ENCODE measurements at places on chromosomes 12 and 14.

DNA sequence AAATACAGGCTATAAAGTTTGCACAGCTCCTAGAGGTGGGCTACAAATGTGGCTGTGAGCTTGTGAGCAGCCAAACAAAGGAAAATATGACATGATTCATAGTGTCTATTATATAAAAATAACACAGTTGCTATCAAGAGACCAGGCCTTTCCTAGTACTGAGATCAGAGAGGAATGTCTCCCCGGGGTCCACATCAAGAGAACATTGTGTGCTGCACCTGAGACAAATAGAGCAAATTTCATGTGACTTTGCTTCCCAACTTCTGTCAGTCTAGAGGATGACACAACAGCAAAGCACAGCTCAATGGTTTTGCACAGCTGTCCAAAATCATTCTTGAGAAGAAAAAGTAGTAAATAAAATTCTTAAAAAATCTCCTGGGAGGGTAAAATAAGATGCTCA is 297.5 kb upstream of the PRKD1 start:
- no peak for DNase-seq

- DNase-seq, result no peak
These were observed 153.6 kb downstream of the PHLDA1 start for GRCh38 chr12:75877763-75878621.

GRCh38 chr14:49919825-49920659 is 27.2 kb downstream of the ARF6 start:
- DNase-seq, result no peak

DNA sequence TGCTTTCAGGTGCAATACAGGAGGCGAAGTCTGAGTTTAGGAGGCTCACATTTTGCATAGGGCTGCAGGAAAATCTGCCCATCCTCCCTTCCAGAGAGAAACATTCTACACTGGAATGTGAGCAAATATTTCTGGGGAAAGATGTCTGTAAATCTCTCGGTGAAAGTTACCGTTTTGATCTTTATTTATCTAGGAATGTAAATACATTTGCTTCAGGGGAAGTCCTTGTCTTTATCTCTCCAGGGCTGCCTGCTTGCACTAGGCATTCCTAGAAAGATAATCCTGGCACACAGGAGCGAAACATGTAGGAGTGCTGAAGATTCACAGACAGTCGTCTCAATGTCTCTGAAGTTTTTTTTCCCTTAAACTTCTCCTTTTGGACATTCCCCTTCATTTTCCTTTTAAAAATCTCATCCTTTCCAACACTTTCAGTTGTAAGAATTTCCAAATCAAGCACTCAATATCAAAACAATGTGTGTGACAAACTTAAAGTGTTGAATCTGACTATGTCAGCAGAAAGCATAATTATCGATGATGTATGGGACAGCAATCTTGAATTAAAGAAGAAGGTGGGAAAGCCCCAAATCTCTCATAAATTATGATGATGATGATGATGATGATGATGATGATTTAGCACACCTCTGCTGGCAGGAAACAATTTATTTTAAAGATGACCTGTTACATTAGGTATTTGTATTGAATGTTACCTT is 113.4 kb upstream of the RESF1 start:
- no peak for DNase-seq

DNA sequence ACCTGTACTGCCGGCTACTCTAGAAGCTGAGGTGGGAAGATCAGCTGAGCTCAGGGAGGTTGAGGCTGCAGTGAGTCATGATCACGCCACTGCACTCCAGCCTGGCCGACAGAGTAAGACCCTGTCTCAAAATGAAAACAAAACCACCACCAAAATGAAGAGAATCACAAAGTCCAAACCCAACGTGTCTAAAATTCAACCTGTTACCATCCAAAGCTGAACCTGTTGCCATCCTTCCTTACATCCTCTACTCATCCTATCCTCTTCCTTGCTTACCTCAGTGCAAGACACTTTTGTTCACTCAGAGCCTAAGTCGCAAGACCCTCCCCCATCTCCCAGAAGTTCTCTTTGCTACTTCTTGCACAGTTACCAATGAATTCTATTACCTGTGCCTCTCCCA is 299.7 kb downstream of the ATP23 start:
- DNase-seq, result no peak

DNA sequence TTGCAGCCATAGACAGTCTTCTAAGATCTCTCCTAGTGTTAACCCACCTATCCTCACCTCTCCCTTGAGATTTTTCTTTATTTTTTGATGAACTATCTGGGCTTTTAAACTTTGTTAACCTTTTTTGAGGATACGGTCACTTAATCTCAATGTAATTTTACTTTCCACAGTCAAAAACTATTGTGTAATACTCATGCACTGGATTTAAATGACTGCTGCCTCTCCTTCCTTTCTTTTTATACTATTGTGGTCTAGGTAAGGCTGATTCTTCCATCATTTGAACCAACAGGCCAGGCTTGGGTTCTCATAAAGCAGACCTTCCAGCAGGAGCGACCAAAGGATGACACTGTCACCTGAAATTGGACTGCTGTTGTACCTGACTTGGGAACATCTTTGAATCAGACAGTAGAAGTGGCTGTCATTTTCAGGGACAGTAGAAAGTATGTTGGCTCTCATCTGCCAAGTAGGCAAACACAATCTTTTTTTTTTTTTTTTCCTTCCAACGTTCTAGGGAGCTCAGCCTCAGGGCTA is 689 bp upstream of the PDE3A start:
- no peak for DNase-seq

- DNase-seq, result no peak
These were observed 93.0 kb downstream of the ACTN1 start for GRCh38 chr14:68886109-68886434.
